ENCODE measurements at places on chromosomes 7 and 10. TPM values are rescaled to one million over a fixed set of nuclear protein-coding genes. Genes with fewer than 3 reads are reported as not detected.

DNA sequence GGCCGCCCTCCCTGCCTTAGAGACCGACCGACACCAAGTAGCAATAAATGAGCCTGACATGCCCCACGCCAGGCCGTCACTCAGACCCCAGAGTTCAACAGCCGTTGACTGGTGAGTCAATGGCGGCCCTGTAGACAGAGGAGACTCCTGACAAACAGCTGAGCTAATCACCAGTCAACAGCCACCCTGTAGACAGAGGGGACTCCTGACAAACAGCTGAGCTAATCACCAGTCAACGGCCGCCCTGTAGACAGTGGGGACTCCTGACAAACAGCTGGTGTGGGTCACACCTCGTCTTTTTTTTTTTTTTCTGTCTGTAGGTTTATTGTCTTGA lies 16.9 kb upstream of the KNDC1 start:
- DNase-seq = peak; percentile 22

- DNase-seq = peak; percentile 50
Measured at GRCh38 chr10:71239946-71240795, 27.8 kb downstream of the UNC5B start.

GRCh38 chr10:131762789-131763696 lies 137.8 kb upstream of the PPP2R2D start:
- no peak for DNase-seq

GRCh38 chr7:42253316-42253715 lies 16.3 kb upstream of the GLI3 start:
- no peak for DNase-seq

DNA sequence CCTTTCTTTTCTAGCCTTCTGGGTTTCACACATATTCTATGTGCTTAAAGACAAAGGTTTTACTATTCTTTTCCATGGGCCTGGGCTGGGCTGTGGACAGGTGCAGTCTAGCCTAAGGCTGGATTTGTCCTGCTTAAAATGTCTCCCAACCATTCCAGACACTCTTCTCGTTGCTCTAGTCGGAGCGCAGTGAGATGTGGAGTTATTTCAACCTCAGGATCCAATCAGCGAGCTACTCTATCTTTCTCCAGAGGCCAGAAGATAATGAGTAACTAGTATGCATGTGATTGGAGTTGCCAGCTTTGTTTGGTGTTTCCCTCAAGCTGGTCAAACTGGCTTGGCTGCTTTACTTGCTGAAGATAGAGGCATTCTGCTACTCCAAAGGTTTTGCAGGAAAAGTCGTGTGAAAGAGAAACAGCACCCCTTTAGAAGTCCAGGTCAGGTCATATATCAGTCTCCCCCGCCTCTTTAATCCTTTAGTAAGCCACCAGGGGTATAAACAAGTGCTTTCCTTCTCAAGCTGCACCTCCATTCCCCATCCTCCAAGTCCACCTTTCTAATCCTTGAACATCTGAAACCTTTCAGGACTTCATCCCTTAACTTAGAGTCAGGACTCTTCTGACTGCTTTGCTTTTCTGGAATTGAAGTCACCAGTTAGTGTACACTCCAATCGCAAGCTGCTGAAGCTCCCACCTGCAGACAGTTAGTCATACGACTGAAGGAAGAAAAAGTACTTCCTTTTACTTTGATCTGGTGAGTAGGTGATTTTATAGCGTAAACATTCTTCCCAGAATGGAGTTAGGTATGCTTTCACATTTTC lies 78.8 kb downstream of the DNMBP start:
- DNase-seq = no peak

- no peak for DNase-seq
Measured at GRCh38 chr7:81183326-81183725, 264.5 kb upstream of the SEMA3C start.

DNA sequence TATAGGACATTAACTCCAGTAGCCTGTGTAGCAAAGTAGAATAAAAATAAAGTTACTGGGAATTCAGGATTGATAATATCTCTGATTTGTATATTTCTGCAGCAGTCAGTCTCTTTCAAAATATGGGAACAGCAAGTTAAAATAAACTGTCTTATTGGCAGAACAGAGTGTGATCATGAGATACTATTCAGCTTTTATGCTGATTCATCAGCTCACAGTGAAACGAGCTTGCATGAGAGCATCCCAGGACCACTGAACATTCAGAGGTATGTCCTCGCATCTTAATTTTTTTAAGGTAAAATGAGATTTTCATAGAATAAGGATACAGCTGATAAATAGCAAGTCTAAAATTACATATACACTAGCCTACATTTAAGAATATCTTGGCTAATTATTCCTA lies 282.5 kb upstream of the MYO3A start:
- no peak for DNase-seq

GRCh38 chr7:79787623-79788022 lies 334.2 kb upstream of the MAGI2 start:
- DNase-seq = no peak

- DNase-seq = no peak
Measured at GRCh38 chr10:123808906-123809305, 82.7 kb downstream of the CPXM2 start.

The PBLD gene
- 3.4 TPM for total RNA-seq

GRCh38 chr10:86113501-86113900 lies 253.1 kb downstream of the GRID1 start:
- DNase-seq = no peak

DNA sequence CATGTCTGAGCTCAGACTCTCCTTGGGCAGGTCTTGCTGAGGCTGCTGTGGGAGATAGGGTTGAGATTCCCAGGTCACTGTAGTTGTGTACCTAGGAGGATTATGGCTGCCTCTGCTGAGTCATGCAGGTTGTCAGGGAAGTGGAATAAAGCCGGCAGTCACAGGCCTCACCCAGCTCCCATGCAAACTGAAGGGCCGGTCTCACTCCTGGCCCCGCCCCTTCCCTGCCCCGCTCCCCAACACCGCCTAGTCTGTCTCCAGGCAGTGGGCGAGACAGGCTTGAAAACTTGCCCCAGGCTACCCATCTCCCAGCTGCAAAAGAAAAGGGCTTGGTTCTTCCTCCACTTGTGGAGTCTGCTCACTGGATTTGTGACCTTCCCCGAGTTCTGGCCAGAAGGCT lies 41.6 kb upstream of the SDHAF3 start:
- no peak for DNase-seq

GRCh38 chr7:22864855-22865601 lies 42.4 kb upstream of the TOMM7 start:
- no peak for DNase-seq

The MACROH2A2 gene
- 13.2 TPM for total RNA-seq

DNA sequence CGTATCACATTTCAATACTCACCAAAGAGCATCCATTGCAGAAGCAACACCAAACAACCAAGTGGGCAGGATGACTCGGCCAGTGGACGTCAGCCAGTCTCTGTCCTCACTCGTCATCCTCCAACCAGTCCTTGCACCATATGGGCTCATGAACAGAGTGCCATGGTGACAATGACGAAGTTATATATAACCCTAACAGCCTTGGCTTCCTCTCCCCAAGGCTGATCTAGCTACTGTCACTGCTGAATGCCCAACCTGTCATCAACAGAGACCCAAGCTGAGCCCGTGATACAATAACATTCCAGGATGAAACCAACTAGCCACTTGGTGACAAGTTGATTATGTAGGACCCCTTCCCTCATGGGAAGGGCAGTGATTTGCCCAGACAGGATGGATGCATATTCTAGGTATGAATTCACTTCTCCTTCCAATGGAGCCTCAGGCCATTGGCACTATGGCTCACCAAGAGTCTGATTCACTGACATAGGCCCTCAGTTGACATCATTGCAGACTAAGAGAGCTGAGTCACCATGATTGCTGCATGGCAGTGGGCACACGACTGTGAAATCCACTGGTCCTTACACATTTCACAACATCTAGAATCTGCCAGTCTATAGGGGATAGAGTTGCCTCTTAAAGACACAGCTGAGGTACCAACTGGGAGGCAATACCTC lies 26.3 kb upstream of the PPIF start:
- DNase-seq = peak; percentile 11

GRCh38 chr10:26211781-26212444 lies 4.7 kb upstream of the GAD2 start:
- DNase-seq = no peak

The CTNNA3 gene
- total RNA-seq = 129 TPM

The SPDYE5 gene
- not detected for total RNA-seq

GRCh38 chr10:82278401-82279182 lies 403.6 kb downstream of the NRG3 start:
- no peak for DNase-seq

GRCh38 chr10:124287791-124288190 lies 130.9 kb downstream of the OAT start:
- no peak for DNase-seq

DNA sequence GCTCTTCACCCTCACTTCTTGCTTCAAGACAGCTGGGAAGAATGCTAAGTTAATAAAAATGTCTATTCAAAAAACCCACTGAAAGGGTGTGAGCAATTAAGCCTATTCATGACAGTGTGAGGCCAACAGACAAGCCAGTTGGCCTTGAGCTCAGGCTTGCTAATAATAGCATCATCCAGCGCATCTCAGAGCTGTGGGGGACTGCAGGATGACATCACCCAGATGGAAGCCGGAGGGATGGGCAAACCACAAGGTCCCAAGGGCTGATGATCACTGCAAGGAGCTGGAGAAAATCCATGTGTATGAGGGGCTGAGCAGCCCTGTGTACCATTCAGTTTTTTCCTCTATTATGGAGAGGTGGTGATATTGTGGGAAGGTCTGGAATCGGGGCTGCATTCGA lies 770.4 kb downstream of the TNS3 start:
- DNase-seq = peak; percentile 48

DNA sequence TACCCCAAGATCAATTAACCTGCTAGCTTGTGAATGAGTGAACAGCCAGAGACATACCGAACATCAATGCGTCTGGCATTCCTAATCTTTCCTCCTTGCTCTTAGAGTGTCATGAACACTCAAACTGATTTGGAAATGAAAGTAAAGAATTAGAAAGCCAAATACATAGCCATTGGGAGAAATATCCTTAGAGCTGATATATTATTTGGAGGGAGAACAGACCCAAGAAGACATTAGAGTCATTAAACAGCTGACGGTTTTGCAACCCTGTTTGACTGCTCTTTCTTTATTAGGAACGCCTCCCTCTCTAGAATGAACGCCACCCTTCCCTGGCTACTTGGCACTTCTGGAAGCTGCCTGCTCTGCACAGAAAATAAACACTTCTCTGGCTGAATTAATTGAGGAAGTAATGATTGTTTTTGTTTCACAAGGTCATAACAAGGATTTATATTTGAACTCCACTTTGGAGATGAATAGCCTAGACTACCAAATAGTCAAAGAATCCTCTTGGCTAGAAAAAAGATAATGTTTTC lies 42.8 kb downstream of the CTTNBP2 start:
- DNase-seq = no peak

GRCh38 chr7:137789215-137789882 lies 57.4 kb downstream of the DGKI start:
- DNase-seq = no peak

The FRAT1 gene
- total RNA-seq = 5.3 TPM

GRCh38 chr7:135743907-135744731 lies 4.5 kb downstream of the FAM180A start:
- peak; percentile 50 for DNase-seq

The CFAP69 gene
- total RNA-seq = 1.3 TPM

DNA sequence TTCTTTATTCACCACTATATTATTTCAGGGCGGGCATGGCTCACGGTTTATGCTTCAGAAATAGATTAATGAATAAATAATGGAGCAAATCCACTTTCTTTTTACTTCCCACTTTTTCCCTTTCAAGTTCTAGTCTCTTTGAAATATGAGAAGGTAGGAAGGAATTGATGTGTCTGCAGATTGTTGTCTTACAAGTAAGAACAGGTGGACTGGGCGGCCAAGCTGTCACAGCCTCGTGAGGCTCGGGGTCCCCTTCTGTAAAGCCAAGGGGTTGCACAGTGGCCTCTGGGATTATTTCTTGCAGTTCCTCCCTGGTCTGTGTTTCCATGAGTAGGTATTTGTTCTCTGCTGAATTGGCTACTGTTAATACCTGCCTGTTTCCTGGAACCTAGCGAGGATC lies 11.2 kb downstream of the VWA2 start:
- no peak for DNase-seq

GRCh38 chr10:130541090-130541489 lies 404.9 kb downstream of the GLRX3 start:
- DNase-seq = no peak

- DNase-seq = no peak
Measured at GRCh38 chr7:7745966-7746365, 27.6 kb upstream of the RPA3 start.

- no peak for DNase-seq
Measured at GRCh38 chr7:77328669-77329068, 87.5 kb downstream of the GSAP start.

The GLI3 gene
- 3.3 TPM for total RNA-seq

GRCh38 chr7:152866125-152866524 lies 106.6 kb downstream of the ACTR3B start:
- DNase-seq = no peak

DNA sequence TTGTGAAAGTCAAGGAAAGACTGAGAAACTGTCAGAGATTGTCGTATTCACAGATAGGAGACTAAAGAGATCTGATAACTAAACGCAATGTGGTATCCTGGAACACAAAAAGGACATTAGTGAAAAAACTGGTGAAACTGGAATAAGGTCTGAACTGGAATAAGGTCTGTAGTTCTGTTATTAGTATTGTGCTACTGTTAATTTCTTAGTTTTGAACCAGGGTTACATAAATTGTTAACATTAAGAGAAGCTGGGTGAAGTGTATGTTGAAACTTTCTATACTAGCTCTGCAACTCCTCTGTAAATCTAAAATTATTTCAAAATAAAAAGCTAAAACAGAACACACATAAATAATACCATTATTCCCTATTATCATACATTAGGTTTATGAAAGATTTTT lies 3.4 kb upstream of the NT5C2 start:
- DNase-seq = no peak

GRCh38 chr10:78817361-78817760 lies 251.4 kb upstream of the ZMIZ1 start:
- DNase-seq = no peak

- DNase-seq = peak; percentile 97
Measured at GRCh38 chr10:94402204-94402842, at the start of gene TBC1D12. Gene TBC1D12, plus strand, starts transcription at chr10:94402541. Its CDS starts 73 bp downstream, at chr10:94402614.

DNA sequence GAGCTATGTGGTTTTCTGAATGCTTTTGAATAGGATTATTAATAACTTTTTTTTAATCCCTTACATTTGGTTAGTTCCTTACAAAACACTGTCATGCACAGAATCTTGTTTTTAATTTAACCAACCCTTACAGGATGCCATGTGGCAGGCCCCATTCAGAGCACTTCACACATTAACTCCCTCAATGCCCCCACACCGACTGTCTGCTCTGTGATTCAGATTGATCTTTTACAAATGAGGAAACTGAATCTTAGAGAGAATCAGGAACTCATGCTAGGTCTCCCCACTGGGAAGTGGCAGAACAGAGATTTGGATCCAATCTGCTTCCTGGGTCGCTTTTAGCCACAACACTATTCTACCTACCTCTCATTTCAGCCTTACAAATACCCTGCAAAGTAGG lies 195.8 kb upstream of the NPVF start:
- no peak for DNase-seq

GRCh38 chr10:112763916-112764520 lies 186.0 kb upstream of the TCF7L2 start:
- DNase-seq = no peak

The NT5C3A gene
- total RNA-seq = 21.6 TPM

The LEP gene
- total RNA-seq = 0.86 TPM

Measured in Right ventricle myocardium superior (tissue), 1 donor.